Activated CD4-positive, alpha-beta memory T cell treated with anti-CD3 and anti-CD28 coated beads, Interleukin-2, amount 10 ng/mL, durations not matched to agents 7 days and 5 days (primary cell): ENCODE measurements at places on chromosomes 13 and 19. TPM values are rescaled to one million over a fixed set of nuclear protein-coding genes. Genes with fewer than 3 reads are reported as not detected.

NR2F6 gene
- total RNA-seq = 5.7 TPM

CYP2F1 gene
- not detected for total RNA-seq

CNFN gene
- total RNA-seq = not detected

KLK8 gene
- not detected for total RNA-seq

PRX gene
- 1.5 TPM for total RNA-seq

VSTM1 gene
- not detected for total RNA-seq
